ENCODE measurements at places on chromosomes 3 and 15. TPM values are rescaled to one million over a fixed set of nuclear protein-coding genes. Genes with fewer than 3 reads are reported as not detected.

The CHCHD6 gene
- polyA plus RNA-seq = 16.1 TPM

The ZBBX gene
- 2.0 TPM for polyA plus RNA-seq

GRCh38 chr15:87633525-87633924 is 623.0 kb downstream of the NTRK3 start:
- DNase-seq = no peak

DNA sequence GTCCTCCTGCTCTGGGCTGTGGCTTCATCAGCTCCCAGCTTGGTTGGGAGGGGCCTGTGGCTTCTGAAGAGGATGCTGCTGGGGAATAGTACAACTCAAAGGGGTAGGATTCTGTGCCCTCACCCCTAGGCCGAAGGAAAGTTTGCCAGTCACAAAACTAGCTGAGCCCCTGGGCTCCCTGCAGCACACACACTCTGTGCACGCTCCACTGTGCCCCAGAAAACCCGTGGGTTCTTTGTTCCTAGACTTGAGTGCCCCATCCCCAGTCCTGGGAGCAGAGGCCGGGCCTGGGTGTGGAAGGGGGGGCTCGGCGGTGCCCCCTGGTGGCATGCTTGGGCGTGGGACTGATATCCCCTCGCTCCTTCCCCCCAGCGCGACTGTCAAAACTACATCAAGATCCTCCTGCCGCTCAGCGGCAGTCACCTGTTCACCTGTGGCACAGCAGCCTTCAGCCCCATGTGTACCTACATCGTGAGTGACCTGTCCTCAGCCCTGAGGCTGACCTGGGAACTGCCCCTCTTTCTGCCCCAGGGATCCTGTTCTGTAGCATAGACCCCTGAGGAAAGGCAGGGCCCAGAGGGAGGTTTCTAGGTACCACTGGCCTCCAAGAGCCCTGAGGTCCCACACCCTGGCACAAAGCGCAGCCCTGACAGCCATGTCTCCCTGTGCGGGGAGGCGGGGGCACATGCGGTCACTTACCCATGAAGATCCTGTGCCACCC is 14.2 kb downstream of the CIB1 start:
- no peak for DNase-seq

GRCh38 chr3:127920738-127921137 is 5.7 kb downstream of the KBTBD12 start:
- no peak for DNase-seq

GRCh38 chr3:172270557-172271166 is 177.6 kb downstream of the GHSR start:
- no peak for DNase-seq

The VGLL3 gene
- polyA plus RNA-seq = 5.2 TPM

The CPN2 gene
- polyA plus RNA-seq = 0.16 TPM

- DNase-seq = peak; percentile 59
Measured at GRCh38 chr3:71542521-71543370, 40.8 kb downstream of the FOXP1 start.

The DAZL gene
- polyA plus RNA-seq = not detected

The DGKG gene
- 0.39 TPM for polyA plus RNA-seq

DNA sequence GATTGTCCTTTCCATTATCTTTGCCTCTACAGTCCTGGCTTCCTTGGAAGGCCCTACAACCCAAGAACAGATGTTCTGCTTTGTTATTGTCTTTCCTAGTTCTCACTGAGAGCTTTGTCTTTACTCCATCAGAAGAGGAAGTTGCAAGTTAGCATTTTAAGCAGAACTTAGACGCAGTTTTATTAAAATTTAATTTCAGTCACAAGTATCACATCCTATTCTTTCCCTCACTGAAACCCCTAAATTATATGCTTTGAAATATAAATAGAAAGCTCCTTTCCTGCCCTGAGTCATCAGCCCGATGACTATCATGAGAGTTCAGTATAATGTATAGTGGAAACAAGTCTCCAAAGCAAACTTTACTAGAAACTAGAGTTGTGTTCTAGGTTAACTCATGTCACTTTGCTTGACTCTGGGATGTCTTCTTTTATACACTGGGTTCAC is 291.2 kb upstream of the RBMS3 start:
- DNase-seq = no peak

GRCh38 chr3:186080849-186081438 is 27.9 kb downstream of the ETV5 start:
- DNase-seq = no peak

GRCh38 chr3:122012821-122013220 is 9.2 kb downstream of the ILDR1 start:
- DNase-seq = no peak

GRCh38 chr3:129585949-129586657 is 20.4 kb downstream of the PLXND1 start:
- DNase-seq = no peak

The BMF gene
- polyA plus RNA-seq = 22.2 TPM

DNA sequence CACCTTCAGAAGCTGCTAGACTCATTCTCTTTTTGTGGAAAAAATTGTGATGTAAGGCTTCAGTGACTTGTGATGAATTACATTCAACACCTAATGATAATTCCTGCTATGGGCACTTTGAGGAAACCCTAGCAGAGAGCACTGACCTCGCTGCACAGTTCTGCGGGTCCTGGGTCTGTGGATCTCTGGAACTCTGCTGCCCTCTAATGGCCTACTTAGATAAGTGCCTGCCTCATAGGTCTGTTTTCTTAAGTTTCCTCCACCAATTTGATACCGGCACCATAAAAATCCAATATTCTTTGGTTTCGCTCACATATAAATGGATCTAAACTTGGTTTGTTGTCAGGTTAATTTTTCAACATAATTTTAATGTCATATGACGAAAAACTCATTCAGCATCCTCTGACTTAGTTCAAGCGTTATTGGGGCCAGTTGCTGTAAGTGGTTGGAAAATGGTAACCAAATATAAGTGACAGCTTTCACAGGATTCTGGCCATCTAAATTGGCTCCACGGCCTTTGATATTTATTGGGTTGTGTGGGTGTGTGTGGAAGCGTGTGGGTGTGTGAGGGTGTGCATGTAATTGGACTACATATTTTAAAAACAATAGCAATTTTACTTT is 10.4 kb downstream of the SLITRK3 start:
- DNase-seq = no peak

- DNase-seq = no peak
Measured at GRCh38 chr3:10561946-10562560, 56.7 kb upstream of the ATP2B2 start.

Measured in left renal pelvis (tissue), 4 donors.